ENCODE measurements at places on chromosomes 3 and 15.
A peak's percentile ranks its signal among the peaks of the same experiment; 100 is the strongest.

DNA sequence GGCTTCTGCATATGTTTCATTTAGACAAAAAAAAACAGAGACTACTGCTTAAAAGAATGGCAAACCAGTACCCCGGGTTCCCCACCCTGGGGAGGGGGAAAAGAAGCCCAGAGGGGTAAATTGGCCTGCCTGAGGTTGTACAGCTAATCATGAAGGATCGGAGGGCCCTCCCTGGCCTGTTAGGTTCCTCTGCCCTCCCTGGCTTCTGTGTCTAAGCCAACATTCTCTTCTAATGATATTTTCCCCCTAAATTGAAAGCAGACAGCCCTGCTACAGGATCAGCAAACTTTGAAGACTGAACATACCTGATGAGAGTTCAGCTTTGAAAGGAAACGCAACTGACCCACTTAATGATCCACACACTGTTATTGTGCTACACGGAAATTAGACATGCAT, 2.5 kb downstream of the ARHGAP31 start:
- no peak for DNase-seq

DNA sequence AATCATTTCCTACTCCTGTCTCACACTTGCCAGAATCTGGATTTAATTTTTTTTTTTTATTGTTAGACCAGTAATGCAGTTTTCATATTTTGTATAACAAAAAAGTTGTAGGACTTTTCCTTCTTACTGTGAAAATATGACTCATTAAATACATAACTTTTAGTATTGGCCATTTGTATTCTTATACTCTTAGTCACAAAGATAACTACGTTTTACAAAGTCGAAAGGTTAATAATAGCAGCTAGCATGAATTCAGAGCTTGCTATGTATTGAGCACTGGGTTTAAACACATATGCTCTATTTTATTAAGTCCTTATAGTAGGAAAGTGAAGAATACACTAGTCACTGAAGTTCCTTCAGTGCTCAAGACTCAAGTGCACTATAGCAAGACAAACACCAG, 43.1 kb downstream of the LRRN1 start:
- no peak for DNase-seq

GRCh38 chr3:33299395-33300081, 22.3 kb downstream of the FBXL2 start:
- DNase-seq: peak; percentile 61

DNA sequence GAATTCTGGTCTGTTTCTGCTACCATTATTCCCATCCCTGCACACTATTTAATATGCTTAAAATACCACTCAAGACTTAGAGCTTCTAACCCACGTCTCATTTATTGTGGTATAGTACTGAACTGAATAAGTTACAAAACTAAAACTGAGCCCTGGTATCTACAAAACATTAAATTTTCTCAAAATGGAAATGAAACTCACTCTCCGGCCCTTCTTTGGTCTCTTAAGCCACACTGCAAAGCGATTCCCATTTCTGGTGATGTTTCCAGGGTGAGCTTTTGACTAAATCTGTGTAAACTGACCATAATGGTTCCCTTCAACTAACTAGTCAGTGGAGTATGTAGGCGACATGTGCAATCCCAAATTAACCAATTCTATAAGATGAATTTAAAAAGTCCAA, 18.6 kb downstream of the KPNA4 start:
- no peak for DNase-seq

GRCh38 chr15:61839546-61839945, 220.7 kb downstream of the VPS13C start:
- DNase-seq: no peak

GRCh38 chr3:194423317-194423716, 24.3 kb upstream of the GP5 start:
- DNase-seq: no peak

DNA sequence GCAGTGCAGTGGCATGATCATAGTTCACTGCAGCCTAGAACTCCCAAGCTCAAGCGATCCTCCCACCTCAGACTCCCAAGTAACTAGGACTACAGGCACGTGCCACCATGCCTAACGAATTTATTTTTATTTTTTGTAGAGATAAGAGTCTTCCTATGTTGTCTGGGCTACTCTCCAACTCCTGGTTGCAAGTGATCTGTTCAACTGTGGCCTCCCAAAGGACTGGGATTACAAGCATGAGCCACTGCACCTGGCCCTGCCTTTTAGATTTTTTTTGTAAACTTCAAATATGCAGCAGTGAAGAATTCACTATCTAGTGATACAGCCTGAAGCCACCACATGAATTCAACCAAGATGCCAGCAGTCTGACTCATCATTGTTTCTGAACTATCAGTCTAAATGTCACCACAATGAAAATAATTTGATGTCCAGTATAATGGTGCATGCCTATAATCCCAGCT, 32.7 kb downstream of the UBXN7 start:
- DNase-seq: peak; percentile 9

DNA sequence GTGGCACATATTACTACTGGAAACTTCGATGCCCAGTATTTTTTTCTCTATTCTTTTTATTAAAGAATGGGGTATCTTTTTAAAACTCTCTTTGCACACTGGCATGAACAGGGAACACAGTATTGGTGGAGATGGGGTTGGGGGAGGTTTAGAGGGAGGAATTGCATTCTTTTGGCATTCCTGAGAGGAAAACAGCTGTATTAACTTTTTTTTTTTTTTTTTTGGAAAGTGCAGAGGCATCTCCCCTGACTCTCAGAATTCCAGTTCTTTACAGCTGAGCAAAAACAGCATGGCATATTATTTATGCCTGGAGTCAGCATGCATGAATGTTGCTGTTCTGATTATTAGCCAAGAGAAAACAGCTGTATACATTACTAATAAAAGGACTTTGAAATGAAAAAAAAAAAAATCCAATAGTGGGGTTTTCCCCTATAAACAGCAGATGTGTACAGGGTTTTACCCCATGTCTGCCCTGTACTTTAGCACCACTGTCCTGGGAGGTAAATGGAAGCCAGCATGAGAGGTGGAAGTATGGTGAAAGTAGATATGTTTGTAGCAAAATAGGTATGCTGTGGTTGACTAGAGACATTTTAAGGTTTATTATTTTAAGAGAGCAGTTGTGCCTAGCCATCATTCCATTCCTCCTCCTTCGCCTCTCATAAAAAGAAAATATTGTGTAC, 132.2 kb downstream of the FNDC3B start:
- no peak for DNase-seq

GRCh38 chr15:85759376-85759775, 35.3 kb downstream of the KLHL25 start:
- DNase-seq: no peak

DNA sequence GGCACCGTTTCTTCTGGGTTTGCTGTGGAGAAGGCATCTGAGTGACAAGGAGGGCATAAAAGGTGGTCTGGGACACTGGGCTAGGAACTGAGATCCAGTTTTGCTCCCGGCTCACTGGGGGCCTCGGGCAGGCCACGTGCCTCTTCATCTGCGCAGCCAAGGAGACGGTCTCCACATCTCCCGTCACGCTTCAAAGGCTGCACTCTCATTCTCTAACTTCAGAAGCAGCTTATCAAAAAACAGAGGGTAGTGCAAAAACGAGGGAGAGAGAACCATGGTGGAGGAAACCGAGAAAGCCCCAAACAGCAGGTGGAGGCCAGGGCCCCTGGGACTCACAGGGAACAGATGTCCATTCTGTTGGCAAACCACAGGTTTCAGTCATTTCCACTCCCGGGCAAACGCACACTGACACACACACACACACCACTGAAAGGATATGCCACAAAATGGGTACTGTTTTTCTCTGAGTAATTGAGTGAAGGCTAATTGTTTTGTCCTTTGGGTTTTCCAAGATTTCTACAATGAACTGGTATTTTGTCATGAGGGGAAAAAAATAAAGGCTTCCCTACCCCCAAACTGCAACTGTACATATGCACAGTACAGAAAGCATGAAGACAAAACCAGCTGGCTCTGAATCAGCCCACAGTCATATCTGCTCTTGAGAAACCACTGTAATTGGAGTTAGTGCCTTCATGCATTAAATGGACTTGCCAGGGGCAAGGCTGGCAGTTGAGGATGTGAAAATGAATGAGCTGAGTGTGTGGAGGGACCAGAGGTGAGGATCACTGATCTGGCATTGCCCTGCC, 71.9 kb downstream of the MGLL start:
- DNase-seq: peak; percentile 48

DNA sequence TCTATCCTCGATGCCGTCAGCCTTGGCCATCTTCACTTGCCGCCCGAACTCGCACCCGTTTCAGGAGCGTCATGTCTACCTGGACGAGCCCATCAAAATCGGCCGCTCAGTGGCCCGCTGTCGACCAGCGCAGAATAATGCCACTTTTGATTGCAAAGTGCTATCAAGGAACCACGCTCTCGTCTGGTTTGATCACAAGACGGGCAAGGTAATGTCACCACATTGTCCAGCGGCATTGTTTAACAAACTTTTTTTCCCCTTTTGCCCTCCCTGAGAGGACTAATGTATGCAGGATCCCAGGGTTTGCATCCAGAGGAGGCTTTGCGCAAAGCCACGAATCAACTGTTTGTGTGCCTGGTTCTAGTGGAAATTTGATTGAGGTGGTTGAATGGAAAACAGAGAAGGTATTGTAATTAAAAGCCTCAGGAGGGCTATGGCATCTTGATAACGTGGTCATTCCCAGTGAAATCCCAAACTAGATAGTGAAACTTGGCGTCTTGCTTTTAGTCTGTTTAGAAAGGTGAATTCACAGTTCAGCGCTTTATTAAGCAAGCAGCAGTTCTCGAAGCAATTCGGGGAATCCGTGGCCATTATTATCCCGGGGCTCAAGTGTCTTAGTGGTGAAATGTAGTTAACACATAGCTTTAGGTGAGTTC, 1.7 kb downstream of the SLMAP start:
- DNase-seq: no peak

DNA sequence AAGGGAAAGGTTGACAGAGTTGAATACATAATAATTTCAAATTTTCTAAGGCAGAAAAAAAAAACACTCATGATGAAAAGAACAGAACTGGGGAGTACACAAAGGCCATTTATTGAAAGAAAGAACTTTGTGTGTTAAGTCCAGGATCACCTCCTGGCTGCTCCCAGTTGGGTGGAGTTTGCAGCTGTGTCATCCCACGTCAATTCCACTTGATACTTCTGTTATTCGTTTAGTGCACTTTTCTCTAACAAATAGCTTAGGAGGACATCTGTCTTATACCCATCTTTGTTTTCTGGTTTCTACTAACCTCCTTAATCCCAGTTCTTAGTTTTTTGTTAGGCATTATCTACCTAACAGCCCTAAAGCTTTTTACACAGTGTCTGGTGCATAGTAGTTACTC, 44.7 kb downstream of the SGO1 start:
- no peak for DNase-seq

DNA sequence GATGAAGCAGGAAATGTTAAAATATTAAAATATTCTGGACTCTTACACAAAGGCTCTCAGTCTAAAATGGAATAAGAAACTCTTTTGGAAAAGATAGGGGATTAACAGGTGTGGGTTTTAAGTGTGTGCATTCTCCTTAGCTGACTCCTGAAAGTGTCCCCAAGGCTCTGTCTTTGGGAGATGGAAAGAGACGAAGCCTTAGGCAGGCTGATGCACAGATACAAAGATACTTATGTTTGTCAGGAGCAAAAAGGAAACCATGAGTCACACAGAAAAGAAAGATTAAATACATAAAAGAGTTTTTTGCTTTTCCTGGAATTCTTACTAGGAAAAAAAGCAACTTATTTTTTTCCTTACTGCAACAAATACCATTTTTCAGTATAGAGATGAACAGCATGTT, 23.8 kb upstream of the ABI3BP start:
- no peak for DNase-seq

- DNase-seq: no peak
Measured at GRCh38 chr15:57335719-57336118, 40.6 kb upstream of the CGNL1 start.

GRCh38 chr15:60822403-60822802, 343.5 kb upstream of the ICE2 start:
- DNase-seq: no peak

GRCh38 chr15:69628256-69629093, 175.9 kb downstream of the RPLP1 start:
- DNase-seq: no peak

GRCh38 chr3:153404157-153404556, 242.1 kb downstream of the RAP2B start:
- DNase-seq: no peak

DNA sequence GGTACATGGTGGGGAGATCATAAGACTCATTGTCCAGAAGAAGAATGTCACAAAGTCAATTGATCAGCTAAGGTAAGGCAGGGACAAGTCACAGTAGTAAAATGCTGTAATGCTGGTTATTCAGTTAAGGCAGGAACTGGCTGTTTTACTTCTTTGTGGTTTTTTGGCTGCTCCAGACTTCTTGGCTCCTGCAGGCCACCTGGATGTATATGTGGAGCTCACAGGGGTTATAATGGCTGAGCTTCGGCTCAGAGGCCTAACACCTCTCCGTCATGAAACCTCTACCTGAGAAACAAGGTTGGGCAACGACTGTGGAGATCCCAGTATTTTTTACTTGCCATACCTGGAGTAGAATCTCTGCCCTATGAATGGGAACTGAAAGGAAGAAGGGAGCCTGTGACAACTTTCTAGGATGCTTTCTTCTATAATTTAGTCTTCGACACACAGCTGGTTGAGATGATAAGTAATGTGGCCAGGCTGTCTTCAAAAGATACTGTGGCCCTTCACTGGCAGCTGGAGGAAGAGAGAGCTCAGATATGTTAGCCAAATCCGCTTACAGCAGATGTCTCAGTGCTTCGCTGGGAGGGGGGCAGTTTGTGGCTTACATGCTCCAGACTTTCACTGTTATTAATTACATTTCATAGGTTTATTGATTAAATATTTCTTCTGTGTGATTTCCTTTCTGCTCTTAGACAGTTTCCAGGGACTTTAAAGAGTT, 887.8 kb downstream of the IGSF11 start:
- no peak for DNase-seq

DNA sequence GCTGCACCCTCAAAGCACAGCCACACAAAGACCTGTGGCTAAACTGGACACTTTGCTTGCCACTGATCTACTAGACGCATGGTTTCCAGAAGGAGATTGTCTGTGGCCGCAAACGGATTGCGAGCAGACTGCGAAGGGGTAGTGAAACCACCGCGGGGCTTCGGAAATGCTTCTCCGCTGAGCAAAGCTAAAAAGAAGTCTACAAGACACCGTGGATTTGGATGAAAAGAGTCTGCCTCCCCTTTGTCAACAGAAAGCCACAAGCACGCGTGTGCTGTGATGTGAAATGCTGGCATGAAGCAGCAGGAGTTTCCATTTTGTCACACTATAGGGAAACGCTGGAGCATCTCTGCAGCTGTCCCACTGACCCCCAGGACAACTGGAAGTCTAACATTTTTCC, 63.0 kb downstream of the TMEM44 start:
- DNase-seq: no peak

GRCh38 chr3:16844222-16844621, 40.5 kb upstream of the PLCL2 start:
- DNase-seq: no peak

DNA sequence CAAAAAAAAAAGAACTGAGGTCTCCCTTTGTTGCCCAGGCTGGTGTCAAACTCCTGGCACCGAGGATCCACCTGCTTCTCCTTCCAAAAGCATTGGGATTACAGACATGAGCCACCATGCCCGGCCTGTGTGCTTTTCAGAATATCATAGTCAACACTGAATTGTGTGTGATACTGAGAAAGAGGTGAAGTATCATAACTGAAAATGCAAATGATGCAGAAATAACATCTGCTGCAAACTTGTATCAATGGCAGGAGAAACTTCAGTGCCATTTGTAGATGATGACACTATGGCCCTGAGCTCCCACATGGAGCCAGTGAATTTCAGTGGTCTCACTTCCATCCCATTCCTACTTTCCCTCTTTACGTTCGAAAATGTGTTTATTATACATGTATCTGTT, 21.9 kb downstream of the IL12A start:
- DNase-seq: no peak

- DNase-seq: no peak
Measured at GRCh38 chr3:94524102-94524919, 461.4 kb downstream of the NSUN3 start.
